Stimulated activated CD8-positive, alpha-beta memory T cell treated with anti-CD3 and anti-CD28 coated beads, Interleukin-15, amount 100 ng/mL, for 4 hours (primary cell): ENCODE measurements at places on chromosomes 7 and 10.

DNA sequence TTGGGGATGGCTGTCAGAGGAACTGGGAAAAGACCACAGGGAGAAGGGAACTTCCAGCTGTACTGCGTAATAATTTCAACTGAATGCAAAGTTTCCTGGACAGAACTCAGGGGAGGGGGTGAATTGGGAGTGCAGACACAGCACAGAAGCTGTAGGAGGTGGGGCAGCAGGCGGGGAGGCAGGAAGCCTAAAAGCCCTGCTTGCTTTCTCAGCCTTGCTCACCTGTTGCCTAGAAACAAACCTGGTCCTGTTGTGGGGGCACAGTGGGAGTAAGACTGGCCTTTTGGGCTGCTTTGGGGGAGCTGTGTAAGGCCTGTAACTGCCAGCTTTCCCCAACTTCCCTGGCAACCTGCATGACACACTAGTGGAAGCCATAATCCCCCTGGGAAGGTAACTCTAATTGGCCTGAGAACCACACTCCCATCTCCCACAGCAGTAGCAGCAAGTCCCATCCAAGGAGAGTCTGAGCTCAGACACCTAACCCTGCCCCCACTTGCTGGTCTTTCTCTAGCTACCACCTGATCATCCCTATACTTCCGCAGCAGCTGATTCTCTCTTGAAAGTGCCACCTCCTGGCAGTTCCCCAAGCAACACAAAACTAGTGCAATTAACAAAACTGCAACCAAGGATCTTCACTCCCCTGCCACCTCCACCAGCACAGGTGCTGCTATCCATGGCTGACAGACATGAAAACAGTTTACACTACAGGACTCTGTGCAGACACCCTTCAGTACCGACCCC is 1239.3 kb downstream of the SORCS1 start:
- DNase-seq, result no peak

- DNase-seq, result no peak
Measured at GRCh38 chr7:140671966-140672365, 779 bp upstream of the ADCK2 start.

- DNase-seq, result no peak
Measured at GRCh38 chr7:113968713-113969112, 49.9 kb upstream of the PPP1R3A start.

GRCh38 chr10:51125518-51125917 is 51.2 kb downstream of the PRKG1 start:
- no peak for DNase-seq

DNA sequence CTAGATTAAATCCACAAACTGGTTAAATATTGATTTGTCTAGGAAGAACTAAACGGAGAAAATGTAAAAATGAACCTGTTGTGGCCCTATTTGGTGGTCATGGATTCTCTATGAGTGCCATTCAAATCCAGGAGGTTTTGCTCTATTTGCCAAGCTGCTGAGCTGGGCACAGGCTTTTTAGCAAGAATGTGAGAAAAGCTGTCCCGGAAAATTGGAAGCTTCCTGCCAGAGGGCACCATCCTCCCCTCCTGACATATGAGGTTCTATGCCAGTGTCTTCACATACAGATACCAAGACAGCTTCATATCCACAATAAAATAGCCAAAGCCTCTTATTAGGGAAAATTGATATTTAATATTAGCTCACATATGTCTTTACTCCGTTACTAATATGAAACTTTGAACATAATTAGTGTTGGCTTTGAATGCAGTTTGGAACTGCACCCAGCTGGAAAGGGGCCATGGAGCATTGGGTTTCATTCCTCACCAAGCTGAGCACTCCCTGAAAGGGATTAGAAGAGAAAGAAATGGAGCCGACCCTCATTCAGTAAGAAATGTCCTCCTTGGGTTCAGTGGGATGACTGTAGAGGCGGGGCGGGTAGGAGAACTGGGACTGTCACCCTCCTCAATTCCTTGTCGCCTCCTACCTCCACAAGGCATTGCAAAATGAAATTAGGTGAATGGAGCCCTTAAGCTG is 47.8 kb downstream of the NRCAM start:
- DNase-seq, result no peak

DNA sequence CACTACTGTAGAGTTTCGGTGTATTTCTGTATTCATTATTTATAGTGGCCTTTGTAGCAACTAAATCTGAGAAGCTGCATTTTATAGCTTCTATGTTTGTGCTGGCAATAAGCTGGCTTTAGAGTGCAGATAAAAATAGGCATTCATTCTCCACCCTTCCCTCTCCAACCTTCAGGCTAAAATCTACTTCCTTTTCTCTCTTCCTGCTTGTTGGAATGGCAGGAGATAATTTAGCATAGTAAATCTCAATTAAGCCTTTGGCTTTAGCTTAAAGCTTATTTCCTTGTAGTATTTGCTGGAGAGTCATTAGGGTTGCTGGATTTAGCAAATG is 58.5 kb downstream of the CPVL start:
- no peak for DNase-seq

DNA sequence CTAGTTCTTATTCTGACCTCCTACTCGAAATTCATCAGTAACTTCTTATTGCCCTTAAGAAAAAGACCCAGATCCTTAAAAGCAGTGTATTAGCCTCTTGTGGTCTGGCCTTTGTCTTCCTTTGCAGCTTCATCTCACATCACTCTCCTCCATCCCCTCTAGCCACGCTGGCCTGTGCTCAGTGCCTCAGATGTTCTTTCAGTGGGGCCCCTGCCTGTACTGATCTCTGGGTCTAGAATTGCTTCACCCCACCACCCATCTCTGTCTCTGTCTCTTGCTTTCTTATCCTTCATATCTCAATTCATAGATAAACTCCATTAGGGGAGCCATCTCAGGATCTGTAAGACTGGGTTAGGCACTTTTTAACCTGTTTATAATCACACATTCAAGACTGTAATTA is 1178.5 kb upstream of the C7orf33 start:
- DNase-seq, result no peak

DNA sequence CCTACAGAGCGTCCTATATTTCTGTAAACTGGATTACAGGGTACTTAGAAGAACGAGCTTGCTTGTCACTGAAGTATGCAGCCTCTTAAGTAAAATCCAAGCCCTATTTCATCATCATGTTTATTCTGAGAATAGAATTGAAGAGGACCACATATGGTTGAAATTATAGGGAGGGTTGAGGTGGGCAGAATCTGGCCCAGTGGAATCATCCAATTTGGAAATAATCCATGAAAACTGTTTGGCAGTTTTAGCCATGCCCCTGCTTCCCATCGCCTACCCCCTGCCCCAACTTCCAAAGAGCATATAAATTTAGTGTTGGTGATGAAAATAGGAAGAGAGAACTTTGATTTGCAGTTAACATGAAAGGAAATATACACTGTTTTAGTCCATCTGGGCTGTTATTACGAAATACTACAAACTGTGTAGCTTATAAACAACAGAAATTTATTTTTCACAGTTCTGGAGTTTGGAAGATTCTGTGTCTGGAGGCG is 150.4 kb downstream of the PRKG1 start:
- no peak for DNase-seq

GRCh38 chr7:47408675-47409074 is 173.2 kb downstream of the TNS3 start:
- DNase-seq, result no peak

DNA sequence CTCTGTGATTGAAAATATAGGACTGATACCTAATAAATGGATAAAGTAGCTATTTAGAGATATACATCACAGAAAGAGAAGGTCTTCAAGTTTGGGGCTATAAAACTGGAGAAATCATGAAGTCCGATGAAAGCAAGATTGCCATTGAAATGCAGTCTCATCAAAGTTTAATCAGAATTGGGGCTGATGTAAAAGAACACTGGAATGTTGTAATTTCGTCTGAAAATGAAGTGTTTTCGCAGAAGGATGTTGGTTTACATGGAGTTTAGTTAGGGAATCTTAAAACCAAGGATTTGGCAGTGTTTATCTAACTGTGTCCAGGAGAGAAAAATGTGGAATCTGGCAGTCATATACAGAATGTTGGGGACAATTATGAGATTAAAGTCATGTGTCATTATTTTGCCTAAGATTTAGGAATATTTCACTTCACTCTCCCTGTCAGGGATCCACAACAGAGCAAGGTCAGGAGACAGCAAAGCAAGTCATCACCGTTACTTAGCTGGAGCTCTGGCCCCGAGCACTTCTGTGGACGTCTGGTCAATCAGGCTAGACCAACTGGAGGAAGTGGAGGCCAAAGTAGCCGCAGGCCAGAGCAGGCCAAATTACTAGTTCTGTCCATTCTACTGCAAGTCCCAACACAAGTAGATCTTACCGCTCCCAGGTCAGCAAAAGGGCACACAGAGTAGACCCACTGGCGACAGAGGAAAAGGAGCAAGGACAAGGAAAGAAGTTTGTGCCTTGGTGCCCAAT is 37.0 kb downstream of the EPDR1 start:
- no peak for DNase-seq

DNA sequence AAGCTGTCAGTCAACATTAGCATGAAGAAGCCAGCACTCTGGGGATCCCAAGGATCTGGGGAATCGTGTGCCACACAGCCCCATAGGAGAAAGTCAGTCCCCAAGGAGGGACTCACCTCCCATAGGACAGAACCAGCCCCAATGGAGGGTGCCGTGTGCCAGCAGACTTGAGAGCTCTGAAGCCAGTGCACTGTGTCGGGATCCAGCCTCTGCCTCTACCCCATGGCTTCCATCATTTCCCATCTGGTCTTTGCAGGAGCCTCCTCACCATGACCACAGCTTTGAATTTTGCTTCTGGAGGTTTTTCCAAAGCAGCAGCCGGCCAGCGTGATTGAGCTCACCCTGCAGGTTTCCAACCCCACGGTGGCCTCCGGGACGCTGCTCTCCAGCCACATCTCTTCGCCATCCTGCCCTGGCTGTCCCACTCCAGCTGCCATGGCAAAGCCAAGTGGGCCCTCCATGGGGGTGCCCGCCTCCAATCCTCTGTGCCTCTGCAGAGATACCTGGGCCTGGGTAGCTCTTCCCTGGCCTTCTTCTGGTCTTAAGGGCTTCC is 171.8 kb upstream of the SHH start:
- no peak for DNase-seq

- DNase-seq, result no peak
Measured at GRCh38 chr7:108385834-108386422, 70.3 kb downstream of the NRCAM start.

GRCh38 chr7:36303202-36304098 is 86.2 kb upstream of the ANLN start:
- no peak for DNase-seq

DNA sequence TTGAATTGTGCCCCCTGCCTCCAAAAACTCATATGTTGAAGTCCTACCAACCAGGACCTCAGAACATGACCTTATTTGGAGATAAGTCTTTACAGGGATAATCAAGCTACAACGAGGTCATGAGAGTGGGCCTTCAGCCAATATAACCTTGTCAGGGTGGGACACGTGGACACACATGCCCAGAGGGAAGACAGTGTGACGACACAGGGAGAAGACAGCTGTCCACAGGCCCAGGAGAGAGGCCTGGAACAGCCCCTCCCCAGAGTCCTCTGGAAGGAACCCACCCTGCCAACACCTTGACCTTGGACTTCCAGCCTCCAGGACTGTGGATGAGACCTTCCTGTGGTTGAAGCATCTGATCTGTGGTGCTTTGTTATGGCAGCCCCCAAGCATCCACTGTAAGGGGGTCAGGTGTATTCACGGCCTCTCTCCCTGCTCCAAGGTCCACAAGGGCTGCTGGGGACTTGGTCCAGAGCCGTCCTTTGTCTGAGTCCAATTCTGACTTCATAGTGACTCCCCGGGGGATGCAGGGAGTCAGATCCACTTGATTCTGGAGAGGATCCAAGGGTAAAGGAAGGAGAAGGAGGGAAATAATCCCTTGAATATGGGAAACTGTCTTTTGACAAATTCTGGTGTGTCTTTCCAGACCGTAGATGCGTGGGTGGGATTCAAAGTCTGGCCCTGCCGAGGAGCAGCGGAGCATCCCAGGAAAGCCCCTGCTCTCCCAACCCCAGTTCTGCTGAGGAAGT is 7.0 kb downstream of the CALML3 start:
- DNase-seq, result no peak

- DNase-seq, result no peak
Measured at GRCh38 chr10:110883924-110884323, 12.2 kb downstream of the PDCD4 start.

DNA sequence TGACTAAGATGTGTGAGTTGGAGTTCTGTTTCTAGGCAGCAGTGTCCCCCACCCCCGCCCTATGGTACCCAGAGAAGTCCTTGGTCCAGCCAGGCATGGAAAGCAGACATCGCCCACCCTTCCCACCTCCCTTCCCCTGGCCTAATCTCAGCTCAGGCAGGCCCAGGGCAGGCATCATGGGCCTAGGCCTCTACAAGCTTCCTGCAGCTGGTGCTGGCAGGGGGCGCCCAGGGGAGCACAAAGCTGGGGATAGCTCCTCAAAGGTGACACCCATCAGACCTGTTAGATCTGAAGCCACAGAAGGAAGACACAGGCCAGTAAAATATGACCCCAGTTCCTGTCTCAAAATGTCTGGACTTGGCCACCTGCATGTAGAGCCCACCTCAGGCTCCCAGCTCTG is 18.9 kb upstream of the UNC5B start:
- DNase-seq, result no peak

DNA sequence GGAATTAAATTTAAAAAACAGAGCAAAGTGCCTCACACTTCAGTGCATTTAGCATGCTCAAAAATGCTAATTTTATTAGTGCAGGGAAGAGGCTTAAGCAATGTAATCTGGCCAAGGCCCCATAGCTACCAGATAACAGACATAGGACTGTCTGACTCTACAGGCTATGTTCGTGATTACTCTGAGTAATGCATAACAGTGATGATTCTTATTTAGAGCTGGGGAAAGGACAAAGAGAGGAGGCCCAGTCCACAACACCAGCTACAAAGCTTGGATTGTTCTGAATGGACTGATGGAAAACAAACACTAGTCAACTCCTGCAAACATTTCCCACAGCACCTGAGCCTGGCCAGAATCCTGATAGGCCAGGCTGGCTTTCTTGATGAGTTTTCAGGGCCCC is 8.4 kb upstream of the CH25H start:
- no peak for DNase-seq

DNA sequence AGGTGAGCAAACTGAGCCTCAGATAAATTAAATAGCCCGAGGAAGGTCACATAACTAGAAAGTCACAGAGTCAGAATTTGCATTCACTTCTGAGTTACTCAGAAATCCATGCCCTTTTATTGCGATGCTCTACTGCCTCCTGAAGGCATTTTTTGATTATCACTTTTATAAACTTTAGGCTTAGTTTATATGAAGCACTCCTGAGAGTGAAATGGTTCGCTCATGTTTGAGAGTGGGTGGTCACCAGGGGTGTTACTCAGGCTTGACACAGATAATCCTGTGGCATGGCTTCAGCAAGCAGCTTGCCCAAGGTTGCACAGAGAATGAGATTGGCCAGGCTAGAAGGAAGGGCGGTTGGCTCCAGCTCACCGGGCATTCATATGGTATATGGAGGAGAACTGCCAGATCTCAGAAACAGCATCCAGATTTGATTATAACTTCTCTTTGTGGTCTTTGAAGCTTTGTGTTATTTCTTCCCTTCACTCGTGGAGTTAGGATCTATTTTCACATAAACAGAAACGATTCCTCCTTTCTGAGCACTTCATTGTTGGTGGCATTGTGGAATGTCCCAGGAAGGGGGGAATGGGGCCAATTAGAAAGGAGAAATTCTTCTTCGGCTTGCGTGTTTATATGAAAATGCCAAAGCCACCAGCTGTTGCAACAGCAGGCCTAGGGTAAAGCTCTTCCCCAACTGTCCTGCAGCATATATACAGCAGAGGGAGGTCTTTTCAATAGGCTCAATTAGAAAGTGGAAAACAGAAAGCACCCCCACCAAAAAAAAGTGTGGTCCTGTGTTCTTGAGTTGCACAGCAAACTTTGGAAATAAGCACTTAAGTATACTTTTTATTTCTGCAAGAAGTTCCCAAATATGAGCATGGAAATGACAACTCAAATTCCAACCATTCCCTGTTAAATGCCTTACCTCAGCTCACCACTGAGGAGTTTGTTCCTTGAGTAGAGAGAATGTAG is 628.8 kb downstream of the SUGCT start:
- no peak for DNase-seq
